ENCODE measurements at places on chromosomes 7 and 10. TPM values are rescaled to one million over a fixed set of nuclear protein-coding genes. Genes with fewer than 3 reads are reported as not detected.

- peak; percentile 88 for DNase-seq
These were observed 15.3 kb upstream of the GPR146 start for GRCh38 chr7:1028775-1029636.

DNA sequence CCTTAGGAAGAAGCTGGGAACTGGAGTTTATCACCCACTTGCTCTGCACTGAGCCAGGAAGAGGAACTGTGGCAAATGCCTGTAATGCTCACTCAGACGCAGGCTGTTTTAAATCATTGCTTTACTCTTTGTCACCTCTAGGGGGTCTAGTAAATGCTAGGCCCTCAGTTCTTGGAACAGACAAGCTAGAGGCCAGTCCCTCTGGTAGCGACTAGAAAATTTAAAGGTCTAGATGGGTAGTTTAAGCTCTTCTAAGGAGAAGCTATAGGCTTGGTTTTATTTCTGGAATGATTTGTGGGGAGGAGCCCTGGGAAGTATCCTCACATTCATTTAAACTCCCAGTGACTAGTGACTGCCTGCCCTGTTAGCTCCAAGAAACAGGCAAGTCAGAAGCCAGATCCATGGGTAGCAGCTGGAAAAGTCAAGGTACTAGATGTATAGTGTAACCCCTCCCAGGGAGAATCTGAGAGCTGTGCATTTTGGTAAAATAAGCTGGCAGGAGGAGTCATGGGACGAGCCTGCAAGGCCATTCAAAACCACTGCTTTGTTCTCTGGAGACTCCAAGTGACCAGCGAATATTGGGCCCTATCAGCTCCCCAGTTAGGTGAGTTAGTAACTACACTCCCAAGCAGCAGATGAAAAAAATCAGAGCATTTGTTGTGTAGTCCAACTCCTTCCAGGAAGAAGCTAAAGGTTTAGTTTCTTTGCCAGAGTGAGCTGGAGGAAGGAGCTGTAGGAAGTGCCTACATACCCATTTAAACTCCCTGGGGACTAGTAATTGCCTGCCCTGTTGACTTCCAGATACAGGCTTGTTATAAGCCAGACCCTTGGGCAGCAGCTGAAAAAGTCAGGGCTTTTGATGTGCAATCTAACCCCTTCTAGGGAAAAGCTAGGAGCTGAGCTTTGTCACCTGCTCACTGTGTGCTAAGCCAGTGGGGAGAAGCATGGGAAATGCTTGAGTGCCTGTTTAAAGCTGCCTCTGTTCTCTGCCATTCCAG, 68.9 kb downstream of the DYNC1I1 start:
- DNase-seq = no peak

- no peak for DNase-seq
These were observed 78.3 kb upstream of the AOAH start for GRCh38 chr7:36802459-36803135.

GRCh38 chr7:19295376-19295775, 150.2 kb upstream of the FERD3L start:
- DNase-seq = no peak

Gene LRMDA
- total RNA-seq = 24.0 TPM

Gene ZNF25
- total RNA-seq = 14.0 TPM

Gene DCLRE1C
- total RNA-seq = 9.6 TPM
